ENCODE measurements at places on chromosomes 12 and 14.

GRCh38 chr14:96583569-96584041 lies 81.4 kb downstream of the PAPOLA start:
- DNase-seq: no peak

GRCh38 chr14:26873362-26873960 lies 275.6 kb upstream of the NOVA1 start:
- DNase-seq: no peak

- DNase-seq: no peak
Measured at GRCh38 chr12:105239304-105239703, 3.3 kb upstream of the APPL2 start.

- no peak for DNase-seq
Measured at GRCh38 chr12:53058674-53059433, 9.0 kb downstream of the TNS2 start.

DNA sequence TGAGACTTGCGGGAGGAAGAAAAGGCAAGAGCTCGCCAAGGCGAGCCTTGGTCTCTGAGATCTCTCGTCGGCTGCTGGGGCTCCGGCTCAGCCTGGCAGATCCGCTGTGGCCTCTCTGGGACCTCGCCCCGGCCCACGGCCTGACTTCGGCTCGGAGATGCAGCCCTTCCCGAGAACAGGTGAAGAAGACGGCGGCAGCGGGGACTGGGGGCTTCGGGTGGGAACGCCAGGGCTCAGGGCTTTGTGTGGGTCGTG lies 6.0 kb upstream of the HOXC9 start:
- DNase-seq: no peak

- DNase-seq: no peak
Measured at GRCh38 chr14:78345131-78345744, 175.1 kb downstream of the NRXN3 start.

- DNase-seq: no peak
Measured at GRCh38 chr12:30989754-30990153, 63.2 kb downstream of the TSPAN11 start.

- no peak for DNase-seq
Measured at GRCh38 chr14:84819528-84819927, 710.4 kb upstream of the FLRT2 start.

- no peak for DNase-seq
Measured at GRCh38 chr14:42535397-42535796, 928.7 kb downstream of the LRFN5 start.

DNA sequence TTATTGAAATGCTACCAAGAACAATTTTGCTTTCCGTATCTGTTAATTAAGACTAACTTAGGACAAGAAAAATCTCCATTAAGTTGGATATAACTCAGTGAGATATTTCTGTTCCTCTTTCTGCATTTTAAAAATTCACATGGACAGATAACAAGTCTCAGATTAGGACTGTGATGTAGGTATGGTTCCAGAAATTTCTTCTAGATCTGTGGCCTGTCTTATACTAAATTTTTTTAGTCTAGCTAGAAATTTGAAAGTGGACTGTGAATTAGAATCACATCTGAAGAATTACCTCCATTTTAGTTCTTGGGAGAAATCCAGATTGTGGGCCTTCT lies 41.6 kb downstream of the USP15 start:
- no peak for DNase-seq

GRCh38 chr12:110015132-110015531 lies 15.9 kb downstream of the ANKRD13A start:
- no peak for DNase-seq

DNA sequence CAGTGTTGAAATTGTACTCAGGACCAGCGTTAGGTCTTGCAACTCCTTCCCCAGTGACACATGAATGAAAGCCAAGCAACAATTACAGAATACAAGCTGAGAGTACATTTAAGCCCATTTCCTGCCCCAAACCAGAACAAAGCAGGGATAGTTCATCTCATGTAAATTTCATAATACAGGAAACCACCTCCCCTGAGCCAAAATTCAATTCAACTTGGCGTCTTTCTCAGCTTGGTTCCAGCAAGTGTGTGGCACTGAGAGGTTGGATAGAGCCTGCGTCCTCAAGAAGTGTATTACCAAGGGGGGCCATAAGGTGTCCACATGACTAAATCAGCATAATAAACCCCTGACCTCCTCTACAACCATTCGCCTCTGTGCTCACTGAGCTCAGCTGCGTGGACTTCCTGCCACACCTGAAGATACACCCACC lies 278.9 kb upstream of the CRY1 start:
- DNase-seq: peak; percentile 81

- no peak for DNase-seq
Measured at GRCh38 chr12:119642986-119643385, 24.9 kb upstream of the PRKAB1 start.

DNA sequence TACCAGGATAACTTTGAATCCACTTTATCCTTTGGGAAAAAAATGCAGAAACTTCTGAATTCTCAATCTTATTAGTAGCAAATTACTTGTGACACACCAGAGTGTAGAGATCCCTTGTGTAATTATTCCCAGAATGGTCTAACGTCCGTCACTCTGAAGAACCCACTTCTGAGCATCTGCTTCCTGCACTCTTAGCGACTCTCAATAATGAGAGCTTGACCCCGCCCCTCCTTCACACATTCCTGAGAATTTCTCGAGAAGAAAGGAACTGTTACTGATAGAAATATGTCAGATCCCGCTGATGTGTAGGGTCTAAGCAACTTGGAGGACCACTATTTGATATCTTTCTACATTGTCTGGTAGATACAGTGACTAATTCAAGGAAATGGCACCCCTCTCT lies 218.3 kb upstream of the PDZRN4 start:
- no peak for DNase-seq

DNA sequence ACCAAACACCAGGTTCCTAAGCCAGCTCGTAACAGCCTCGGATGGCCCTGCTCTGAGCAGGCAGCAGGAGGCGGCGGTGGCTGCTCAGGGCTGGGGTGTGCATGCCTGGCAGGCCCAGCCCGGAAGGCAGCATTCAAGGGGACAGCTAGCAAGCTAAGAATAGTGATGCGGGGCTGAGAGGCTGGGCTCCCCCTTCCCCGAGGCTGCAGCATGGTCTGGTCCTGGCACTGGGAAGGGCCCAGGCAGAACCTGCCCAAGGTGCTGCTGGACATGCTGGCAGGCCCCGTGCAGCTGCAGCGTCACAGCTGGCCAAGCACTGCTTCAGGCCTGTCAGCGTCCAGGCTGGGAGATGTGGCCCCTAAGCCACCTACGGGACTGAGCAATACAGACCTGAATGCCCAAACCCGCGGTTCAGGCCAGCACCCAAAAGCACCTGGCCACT lies 26.4 kb upstream of the NUDT14 start:
- DNase-seq: no peak

GRCh38 chr12:98828802-98829600 lies 183.9 kb downstream of the APAF1 start:
- no peak for DNase-seq

GRCh38 chr12:124645530-124646244 lies 78.3 kb upstream of the NCOR2 start:
- DNase-seq: no peak

DNA sequence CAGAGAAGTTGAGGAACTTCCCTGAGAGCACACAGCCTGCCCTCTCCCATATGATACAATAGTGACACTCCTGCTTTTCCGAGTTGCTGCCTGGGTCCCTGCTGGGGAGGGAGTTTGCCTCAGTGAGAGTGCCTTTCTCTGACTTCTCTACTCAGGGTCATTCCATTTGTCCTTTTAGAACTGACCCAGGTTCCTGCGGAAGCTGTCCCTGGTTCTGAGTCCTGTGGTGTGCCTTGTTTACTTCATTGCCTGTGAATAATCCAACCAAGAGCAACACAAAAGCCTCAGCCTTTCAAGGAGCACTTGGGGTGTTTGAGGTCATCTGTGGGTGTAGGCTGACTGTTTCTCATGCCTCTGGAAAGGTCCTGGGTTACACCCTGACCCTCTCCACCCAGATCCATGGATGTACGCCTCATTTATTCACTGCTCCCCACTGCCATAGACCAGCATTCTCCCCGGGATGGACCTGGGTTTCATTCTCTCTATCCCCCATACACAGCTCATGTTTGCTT lies 13.6 kb downstream of the SERPINA1 start:
- no peak for DNase-seq

DNA sequence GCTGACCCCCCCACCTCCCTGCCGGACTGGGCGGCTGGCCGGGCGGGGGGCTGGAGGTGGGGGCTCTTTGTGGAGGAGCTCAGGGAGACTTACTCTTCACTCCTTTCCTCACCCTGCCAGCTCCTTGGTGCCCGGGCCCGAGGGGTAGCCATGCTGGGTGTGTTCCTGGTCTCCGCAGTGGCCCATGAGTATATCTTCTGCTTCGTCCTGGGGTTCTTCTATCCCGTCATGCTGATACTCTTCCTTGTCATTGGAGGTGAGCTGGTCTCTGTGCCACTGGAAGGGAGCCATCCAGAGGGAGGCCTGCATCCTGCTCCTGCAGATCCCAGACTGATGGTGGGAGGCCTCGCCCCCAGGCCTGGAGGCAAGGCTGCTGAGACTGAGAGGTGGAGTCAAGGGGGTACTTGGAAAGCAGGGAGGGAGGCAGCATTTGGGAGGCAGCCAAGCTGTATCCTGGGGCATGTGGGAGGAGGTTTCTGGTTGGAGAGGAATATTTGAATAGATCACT lies 19.7 kb downstream of the SOAT2 start:
- DNase-seq: no peak

DNA sequence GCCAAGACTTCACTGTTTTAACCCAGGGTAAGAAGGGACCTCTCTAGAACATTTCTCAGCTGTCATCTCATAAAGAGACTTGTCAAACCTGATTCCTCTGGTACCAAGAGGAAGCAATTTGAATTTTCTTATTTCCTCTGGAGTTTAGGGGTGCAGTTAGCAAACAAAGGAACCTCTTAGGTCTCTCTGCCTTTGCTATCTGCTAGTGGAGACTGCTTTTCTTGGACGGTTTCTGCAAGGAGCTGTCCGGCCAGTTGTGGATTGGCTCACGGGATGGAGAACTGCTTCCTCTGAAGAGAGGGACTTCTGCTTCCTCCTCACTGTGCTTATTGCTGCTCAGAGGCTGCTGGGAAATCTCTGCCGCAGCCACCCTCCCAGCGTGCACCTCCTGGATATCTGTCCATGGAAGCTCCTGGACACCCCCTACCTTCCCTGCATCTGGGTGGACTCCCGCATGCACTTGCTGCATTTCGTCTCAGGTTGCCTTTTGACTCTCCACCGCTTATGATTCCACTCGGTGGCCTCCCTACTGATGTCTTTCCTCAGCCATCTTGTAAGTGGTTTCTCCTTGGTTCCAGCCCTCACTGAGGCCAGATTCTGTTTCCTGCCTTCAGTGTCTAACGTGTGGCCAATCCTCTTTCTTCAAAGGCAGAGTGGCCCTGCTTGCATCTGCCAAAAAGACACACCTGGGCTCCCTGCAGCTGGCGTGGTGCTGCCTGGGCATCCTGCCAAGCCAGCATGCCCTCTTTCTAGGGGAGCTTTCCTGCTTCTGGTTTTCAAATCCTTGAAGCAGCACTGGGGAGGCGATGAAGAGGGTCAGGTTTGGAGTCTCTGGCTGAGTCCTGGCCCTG lies 187.3 kb downstream of the CHST11 start:
- DNase-seq: no peak

DNA sequence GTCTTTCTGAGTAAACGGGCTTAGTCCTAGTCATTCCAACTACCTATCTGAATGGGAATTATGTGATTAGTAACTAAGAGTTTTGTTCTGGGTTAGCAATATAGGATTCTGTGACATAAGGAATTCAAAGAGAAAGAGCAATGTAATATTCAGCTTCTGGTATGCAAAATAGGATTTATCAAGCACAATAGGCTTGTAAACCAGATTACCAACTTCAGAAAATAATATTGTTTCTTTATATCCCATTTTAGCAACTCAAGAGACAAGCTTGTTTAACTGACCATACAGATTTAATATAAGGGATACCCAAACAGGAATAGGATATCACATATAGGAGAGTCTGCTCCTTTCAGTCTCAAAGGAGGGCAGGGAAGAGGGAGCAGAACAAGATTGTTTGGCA lies 240.9 kb downstream of the CEP128 start:
- DNase-seq: no peak

- no peak for DNase-seq
Measured at GRCh38 chr14:60658909-60659585, 9.8 kb upstream of the SIX1 start.

GRCh38 chr12:116442946-116443345 lies 116.2 kb upstream of the MAP1LC3B2 start:
- DNase-seq: no peak

DNA sequence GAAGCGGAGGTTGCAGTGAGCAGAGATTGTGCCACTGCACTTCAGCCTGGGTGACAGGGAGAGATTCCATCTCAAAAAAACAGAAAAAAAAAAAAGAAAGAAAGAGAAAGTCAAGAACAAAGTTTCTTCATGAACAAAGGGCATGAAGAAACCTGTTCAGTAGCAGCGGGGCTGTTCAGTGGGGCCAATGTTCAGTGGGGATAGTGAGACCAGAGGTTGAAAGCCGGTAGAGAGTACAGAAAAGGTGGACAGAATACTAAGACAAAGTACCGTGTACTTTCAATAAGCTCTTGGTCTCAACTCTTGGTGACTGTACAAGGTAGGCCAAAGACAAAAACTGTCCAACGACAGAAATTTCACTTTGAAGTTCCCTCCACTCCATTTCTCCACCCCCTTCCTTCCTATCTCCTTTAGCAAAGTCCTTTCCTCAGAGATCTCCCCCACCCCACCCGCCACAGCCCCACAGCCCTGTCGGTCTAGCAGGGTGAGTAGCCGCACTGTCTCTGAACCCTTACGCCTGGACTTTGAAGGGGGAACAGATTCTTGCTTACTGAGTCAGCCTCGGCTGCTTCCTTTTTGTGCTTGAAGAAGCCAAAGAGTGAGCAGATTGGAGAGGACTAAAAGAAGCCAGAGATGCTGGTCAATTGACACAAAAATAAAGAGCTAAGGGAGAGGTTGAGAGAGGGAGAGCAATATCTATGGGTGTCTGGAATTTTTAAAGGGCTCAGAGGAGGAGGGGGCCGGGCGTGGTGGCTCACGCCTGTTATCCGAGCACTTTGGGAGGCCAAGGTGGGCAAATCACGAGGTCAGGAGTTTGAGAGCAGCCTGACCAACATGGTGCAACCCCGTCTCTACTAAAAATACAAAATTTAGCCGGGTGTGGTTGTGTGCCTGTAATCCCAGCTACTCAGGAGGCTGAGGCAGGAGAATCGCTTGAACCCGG lies 44.2 kb upstream of the FOS start:
- no peak for DNase-seq

- no peak for DNase-seq
Measured at GRCh38 chr12:71888521-71888920, 49.0 kb downstream of the TBC1D15 start.
